ENCODE measurements at places on chromosomes 11 and 22.
A peak's percentile ranks its signal among the peaks of the same experiment; 100 is the strongest.

GRCh38 chr11:6402061-6402470, 11.8 kb downstream of the SMPD1 start:
- no peak for DNase-seq

DNA sequence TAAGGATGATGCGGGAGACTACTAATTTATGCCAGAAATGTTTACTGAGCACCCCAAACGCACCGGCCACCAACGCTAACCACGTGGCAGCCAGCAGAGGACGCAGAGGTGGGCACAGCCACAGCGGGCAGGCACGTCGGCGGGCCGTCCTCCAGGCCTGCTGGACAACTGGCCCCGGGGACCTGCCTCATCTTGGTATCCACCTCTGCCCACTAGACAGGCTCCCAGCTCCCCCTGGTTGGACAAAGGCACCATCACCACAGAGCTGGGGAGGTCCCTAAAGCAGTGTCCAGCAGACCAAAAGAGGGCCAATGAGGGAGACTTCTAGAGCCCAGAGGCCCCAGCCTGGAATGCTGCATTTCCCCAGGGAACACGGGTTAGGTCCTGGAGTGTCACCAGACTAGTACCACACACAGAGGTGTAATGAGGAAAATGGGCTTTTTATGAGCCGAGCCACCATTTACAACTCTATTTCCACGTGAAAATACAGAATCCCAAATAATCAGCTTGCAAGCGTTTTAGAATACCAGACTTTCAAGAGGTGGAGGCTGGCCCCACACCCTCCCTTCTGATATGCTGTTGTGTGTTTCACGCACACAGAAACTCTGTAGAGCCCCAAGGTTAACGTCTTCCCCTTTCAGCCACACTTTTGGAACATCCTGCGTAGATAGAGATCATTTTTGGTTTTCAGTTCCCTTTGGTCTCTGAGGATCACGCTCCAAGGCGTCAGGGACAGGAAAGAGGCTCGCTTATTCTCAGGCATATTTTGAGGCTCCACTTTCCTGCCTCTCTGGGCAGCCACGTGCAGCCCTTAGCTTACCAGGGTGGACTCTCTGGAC, 23.7 kb upstream of the BID start:
- DNase-seq, result no peak

GRCh38 chr11:121715405-121715804, 262.6 kb upstream of the SORL1-AS1 start:
- no peak for DNase-seq

DNA sequence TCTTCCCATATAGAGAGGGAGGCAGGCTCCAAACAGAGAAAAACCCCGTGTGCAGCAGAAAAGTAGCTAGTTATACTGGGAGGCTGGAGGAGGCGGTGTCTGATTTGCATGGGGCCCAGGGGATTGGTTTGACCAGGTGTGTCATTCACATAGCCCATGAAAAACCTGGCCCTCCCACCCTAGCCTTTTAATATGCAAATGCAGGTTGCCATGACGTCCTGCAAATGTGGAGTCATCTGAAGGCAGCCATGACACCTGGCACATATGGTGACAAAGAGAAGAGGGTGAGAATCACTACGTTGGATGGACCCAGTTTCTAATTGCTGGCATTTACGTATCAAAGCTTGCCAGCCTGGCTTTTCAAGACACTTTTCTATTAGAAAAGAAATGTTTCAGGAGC, 57.8 kb downstream of the FAM181B start:
- DNase-seq, result no peak

DNA sequence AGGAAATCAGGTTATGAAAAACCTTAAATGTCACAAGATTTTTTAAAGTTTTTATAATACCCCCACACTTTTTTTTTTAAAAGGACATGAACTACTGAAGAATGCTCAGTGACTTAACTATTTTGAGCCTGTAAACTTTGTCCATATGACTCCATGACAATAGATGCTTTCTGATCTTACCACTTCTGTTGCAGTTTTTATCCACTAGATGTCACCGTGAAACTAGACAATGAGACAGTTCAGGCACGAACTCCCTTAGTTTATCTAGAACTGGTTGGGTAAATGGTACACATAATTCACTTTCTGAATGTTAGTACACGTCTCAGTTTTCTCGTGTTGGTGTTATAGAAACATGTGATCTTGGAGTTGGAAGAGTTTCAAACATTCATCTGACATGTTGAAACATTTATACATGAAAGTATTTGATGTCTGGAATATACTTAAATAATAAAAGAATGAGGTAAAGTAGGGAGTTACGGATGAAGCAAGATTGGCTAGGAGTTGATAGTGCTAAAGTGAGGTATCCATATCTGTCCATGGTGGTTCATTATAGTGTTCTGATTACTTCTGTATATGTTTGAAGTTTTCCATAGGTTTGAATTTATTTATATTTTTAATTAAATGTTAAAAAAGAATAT, 8.1 kb downstream of the CCDC15 start:
- peak; percentile 67 for DNase-seq

DNA sequence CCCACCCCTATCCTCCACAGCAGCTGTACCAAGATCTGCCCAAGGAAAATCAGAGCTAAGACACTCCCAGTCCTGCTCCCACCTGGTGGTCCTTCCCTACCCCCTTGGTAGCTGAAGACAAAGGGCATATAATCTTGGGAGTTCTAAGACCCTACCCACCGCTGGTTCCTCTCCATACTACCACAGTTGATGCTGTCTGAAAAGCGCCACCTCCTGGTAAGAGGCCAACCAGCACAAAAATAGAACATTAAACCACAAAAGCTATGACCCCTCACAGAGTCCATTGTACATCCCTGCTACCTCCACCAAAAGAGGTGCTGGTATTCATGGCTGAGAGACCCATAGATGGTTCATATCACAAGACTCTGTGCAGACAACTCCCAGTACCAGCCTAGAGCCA, 161.5 kb upstream of the ARHGAP42 start:
- no peak for DNase-seq

- no peak for DNase-seq
Observed at GRCh38 chr11:125272092-125272491, 107.5 kb downstream of the PKNOX2 start.

Measured in urinary bladder (tissue), 4 donors.